NT2/D1 (cell line): ENCODE measurements at places on chromosomes 6 and 20.
A peak's percentile ranks its signal among the peaks of the same experiment; 100 is the strongest.

DNA sequence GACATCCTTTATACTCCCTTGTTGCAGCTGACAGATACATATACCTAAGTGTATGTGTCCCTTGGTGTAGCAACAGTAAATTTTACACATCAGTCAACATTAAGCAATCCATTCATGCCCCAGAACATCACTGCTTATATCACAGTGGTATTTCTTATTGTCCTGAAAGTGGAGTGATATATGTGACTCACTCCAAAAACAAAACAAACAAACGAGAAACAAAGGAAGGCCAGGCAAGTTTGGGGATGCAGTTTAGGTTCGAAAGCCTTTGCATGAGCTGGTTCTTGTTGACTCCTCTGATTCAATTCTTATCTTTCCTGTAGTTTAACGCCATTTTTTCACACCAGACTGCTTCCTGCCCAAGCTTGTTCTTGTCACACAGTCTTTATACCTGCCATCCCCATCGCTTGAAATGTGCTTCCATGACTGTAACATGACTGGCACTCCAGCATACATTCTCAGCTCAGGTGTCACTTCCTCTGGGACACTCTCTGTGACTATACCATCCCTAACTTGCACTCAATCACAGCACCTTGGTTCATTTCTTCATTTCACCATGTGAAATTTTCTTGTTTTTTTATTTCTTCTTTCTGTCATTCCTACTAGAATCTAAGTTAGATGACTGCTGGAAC lies 125.0 kb upstream of the TSHZ2 start:
- no peak for DNase-seq

GRCh38 chr20:18202966-18203365 lies 65.3 kb downstream of the KAT14 start:
- DNase-seq, result no peak

GRCh38 chr6:148251891-148252290 lies 90.7 kb upstream of the SASH1 start:
- DNase-seq, result no peak

GRCh38 chr6:26097268-26097875 lies 10.1 kb downstream of the HFE start:
- DNase-seq, result peak; percentile 35

GRCh38 chr6:34236131-34236442 lies 586 bp upstream of the HMGA1 start:
- DNase-seq, result no peak

GRCh38 chr20:9575836-9576235 lies 61.4 kb downstream of the LAMP5 start:
- no peak for DNase-seq

DNA sequence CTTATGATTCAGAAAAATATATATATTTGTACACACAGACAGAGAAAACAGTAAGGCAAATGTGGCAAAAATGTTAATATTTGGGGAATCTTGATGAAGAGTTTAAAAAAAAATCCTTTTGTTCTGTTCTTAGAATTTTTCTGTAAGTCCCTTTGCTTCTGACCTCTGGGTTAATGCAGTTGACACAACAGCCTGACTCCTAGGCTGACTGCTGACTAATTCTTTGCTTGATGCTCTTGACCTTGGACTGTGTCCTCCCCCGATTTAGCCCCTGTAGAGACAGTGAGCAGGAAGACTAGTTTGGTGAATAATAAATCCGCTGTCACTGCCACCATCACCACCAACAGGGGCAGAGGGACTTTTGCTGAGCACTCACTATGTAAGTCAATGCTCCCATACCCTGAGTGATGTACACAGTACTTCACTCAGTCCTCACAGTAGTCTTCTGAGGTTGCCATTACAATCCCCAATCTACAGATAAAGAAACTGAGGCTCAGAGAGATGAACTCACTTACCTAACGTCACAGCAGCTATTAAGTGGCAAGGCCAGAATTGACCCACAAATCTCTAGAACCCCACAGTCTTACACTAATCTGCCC lies 71.7 kb downstream of the SNX5 start:
- no peak for DNase-seq

DNA sequence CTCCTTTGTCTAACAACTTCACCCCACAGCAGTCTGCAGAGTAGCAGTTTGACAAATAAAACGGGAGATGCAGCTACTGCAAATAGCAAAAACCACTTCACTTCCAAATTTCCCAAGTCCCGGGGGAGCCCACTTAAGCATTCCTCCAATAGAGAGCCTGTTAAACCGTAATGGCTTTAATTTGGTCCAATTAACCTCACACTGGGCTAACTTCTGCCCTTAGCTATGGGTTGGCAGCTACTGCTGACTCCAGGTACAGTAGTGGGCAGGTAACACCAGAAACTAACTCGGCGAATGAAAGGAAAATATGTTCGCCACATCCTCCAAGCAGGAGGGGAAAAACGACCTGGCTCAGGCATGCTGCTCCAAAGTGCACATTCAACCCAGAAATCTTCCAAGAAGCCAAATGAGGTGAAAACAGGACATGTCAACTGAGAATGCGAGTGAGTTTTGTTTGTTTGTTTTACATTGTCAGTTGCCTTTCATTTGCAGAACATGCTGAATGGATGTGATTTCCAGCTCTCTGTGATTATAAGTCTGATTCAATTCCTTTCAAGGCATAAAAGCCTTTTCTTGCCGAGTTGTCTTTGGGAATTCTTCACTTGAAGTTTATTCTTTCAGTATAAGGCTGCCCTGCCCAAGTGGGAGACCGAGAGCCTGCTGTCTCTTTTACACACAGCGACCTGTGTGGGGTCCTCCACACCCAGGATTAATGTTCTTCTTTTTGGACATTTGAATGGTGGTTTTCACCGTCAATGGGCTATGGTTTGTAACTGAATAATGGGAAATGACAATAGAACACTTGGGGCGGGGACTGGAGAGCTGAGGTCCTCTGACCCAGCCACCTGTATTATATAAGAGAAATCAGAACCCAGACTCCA lies 117.3 kb upstream of the ARMC2 start:
- DNase-seq, result peak; percentile 3

DNA sequence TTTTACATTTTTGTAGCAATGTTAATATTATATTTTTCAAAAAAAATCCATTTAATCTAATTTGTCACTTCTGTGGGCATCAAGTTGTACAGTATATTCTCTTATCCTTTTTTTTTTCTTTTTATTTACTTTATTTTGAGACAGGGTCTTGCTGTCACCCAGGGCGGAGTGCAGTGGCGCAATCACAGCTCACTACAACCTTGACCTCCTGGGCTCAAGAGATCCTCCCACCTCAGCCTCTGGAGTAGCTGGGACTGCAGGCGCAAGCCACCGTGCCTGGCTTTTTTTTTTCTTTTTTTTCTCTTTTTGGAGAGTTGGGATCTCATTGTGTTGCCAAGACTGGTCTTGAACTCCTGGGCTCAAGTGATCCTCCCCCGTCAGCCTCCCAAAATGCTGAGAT lies 14.4 kb upstream of the BEND6 start:
- DNase-seq, result no peak

DNA sequence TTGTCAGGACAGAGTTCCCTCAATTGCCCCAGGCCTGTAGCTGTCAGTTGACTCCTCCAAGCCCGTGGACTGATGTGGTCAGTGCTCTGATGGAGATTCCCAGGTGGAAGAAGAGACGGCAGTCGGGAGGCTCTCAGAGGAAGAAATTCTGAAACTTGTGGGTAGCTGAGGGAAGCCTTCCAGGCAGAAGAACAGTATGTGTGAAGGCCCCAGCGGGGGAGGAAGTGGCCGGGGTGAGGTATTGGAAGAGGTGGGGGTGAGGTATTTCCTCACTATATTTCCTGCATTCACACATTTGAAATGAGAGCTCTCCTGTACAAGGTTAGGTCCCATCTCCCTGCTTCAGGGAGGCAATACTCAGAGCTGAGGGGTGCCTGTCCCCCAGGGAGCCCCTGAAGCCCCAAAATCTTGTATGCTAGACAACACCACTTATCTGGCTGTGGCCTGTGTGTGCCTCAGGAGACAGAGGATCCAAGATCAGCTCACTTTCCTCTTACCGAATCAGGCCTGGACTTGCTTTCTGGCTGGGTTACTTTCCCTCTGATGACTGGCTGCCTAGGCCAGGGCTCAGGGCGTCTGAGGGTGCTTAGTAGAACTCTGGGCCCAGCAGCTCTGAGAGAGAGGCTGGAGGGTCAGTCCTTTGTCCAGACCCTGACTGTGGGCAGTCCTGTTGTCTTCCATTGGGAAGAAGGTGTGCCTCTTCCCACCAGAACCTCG lies 49.3 kb upstream of the MYL9 start:
- DNase-seq, result no peak

GRCh38 chr6:6987749-6988148 lies 120.0 kb upstream of the RREB1 start:
- DNase-seq, result no peak
